ENCODE measurements at places on chromosomes 5 and 9. TPM values are rescaled to one million over a fixed set of nuclear protein-coding genes. Genes with fewer than 3 reads are reported as not detected.

GRCh38 chr5:178198706-178199105 lies 5.6 kb upstream of the HNRNPAB start:
- H3K4me3 ChIP-seq, result no peak overlapping the region
- DNase-seq, result no peak
- H3K27ac ChIP-seq, result no peak overlapping the region
- H3K36me3 ChIP-seq, result no peaks in the 10 kb centered on the region

DNA sequence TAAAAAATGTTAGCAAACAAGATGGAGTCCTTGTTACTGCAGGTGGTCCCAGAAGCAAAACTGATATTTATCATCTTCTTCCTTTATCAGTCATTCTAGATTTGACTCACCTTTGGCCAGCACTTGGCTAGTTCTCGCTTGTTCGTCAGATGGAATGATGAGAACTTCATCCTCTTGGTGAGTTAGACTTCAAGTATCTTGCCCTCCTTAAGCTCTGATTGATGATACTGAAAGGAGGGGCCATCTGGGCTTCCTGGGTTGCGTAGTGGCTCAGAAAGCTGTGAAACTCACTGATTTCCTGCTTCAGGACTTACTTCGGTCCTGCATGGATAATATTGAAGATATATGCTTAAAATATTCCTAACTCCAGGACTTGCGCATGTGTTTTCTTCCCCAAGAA lies 1248.2 kb upstream of the CDH9 start:
- H3K27ac ChIP-seq, result no peak overlapping the region
- no peak for DNase-seq
- no peaks in the 10 kb centered on the region for H3K27me3 ChIP-seq

GRCh38 chr5:139243425-139243970 lies 45.3 kb upstream of the SIL1 start:
- no peaks in the 10 kb centered on the region for H3K36me3 ChIP-seq
- no peaks in the 10 kb centered on the region for H3K27me3 ChIP-seq
- no peak overlapping the region for H3K27ac ChIP-seq
- H3K4me1 ChIP-seq, result no peaks in the 10 kb centered on the region

- H3K27me3 ChIP-seq, result no peaks in the 10 kb centered on the region
- no peak overlapping the region for H3K27ac ChIP-seq
- H3K36me3 ChIP-seq, result no peaks in the 10 kb centered on the region
- DNase-seq, result no peak
Measured at GRCh38 chr9:124590889-124591641, 83.9 kb upstream of the NR5A1 start.

DNA sequence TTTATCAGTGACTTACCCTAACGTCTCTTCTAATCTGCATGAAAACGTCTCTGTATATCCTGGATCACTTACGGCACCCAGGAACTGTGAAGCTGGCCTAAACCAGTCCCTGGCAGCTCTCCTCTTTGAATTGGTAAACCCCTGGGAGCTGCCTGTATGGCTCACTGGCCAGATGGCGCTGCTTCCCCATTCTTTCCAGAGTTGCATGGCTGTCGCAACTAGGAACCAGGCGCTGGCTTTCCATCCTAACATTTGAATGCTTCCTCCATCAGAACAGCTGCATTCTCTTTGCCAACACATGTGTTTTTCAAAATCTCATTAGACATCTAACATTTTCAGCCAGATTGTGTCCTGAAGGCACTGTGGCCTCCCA lies 8.0 kb upstream of the PCA3 start:
- DNase-seq, result no peak
- no peaks in the 10 kb centered on the region for H3K36me3 ChIP-seq
- no peak overlapping the region for H3K4me3 ChIP-seq
- no peaks in the 10 kb centered on the region for H3K27me3 ChIP-seq
- no peaks in the 10 kb centered on the region for H3K4me1 ChIP-seq

DNA sequence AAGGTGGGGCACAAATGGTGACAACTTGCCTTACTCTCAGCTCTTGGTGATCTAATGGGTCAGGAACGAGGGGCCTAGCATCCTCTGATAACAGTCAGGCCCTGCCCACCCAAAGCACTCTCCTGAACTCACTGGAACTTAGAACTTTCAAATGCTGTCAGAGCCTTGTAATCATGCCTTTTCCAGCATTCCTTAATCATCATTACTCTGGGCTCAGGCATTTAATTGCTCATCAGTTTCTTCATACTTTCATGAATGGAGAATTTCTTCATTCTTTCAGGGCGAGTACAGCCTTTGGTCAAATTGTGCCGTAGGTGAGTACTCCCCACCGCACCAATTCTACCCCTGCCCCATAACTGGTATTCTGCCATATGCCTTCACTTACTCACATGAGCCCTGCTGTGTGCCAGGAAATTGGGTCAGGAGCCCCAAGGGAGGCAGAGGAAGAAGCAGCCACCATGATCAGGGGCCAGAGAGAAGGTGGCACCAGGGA lies 30.2 kb upstream of the DUSP1 start:
- H3K36me3 ChIP-seq, result no peaks in the 10 kb centered on the region
- H3K27ac ChIP-seq, result peak overlapping the region; percentile 20
- no peak overlapping the region for H3K4me3 ChIP-seq
- H3K27me3 ChIP-seq, result no peaks in the 10 kb centered on the region
- H3K4me1 ChIP-seq, result peaks cover 6% of the 10 kb centered on the region

DNA sequence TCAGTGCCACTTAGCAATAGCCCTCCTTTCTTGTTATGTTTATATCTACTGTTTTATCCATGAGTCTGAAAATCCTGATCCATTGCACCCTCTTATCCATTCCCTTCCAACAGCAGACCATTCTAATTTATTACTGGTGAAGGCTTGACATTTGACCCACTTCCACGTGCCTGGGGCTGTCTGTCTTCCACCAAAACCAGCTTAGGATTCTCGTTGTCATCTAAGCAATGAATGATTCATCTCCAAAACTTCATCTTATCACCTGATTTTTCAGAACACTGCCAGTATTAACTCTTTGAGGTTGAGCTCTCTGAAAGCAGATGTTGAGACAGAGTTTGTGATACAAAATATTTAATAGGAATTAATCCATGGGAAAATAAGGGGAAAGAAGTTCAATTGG lies 277.8 kb upstream of the FBXL7 start:
- H3K27ac ChIP-seq, result no peak overlapping the region
- no peaks in the 10 kb centered on the region for H3K4me1 ChIP-seq
- H3K27me3 ChIP-seq, result no peaks in the 10 kb centered on the region
- H3K4me3 ChIP-seq, result no peak overlapping the region
- no peak for DNase-seq

DNA sequence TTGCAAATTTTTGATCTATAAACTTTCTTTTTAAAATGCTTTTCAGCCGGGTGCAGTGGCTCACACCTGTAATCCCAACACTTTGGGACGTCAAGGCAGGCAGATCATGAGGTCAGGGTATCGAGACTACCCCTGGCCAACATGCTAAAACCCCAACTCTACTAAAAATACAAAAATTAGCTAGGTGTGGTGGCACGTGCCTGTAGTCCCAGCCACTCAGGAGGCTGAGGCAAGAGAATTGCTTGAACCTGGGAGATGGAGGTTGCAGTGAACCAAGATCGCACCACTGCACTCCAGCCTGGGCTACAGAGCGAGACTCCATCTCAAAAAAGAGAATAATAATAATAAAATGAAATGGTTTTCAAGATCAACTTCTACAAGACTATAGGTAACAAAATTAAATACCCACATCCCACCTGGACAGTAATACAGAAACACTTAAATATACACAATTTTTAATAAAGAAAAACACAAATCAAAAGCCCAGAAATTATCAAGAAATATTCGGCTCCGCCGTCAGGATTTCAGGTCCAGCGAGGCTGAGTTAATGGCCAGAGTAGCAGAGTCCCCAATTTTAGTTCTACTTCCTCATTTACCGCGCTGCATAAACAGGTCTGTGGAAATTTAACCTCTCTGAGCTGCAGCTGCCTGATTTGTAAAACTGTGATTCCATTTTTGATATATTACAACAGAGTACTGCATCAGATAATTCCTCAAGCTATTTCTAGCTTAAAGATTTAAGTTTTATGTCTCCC lies 4.0 kb downstream of the TUT7 start:
- DNase-seq, result no peak
- H3K36me3 ChIP-seq, result peaks cover 1% of the 10 kb centered on the region
- H3K27me3 ChIP-seq, result no peaks in the 10 kb centered on the region
- no peak overlapping the region for H3K4me3 ChIP-seq
- H3K4me1 ChIP-seq, result no peaks in the 10 kb centered on the region

- H3K36me3 ChIP-seq, result no peaks in the 10 kb centered on the region
- H3K4me3 ChIP-seq, result no peak overlapping the region
- DNase-seq, result no peak
Measured at GRCh38 chr5:35884773-35885172, 28.1 kb downstream of the IL7R start.

- no peak overlapping the region for H3K4me3 ChIP-seq
- H3K27ac ChIP-seq, result peak overlapping the region; percentile 55
- no peaks in the 10 kb centered on the region for H3K27me3 ChIP-seq
- peaks cover 5% of the 10 kb centered on the region for H3K4me1 ChIP-seq
- no peaks in the 10 kb centered on the region for H3K36me3 ChIP-seq
Measured at GRCh38 chr9:108553111-108553635, 302.6 kb downstream of the ACTL7B start.

- H3K4me3 ChIP-seq, result no peak overlapping the region
- peaks cover 52% of the 10 kb centered on the region for H3K4me1 ChIP-seq
- H3K27ac ChIP-seq, result no peak overlapping the region
- no peaks in the 10 kb centered on the region for H3K27me3 ChIP-seq
- H3K36me3 ChIP-seq, result no peaks in the 10 kb centered on the region
- no peak for DNase-seq
Measured at GRCh38 chr5:96121364-96121763, 159.7 kb upstream of the ELL2 start.

DNA sequence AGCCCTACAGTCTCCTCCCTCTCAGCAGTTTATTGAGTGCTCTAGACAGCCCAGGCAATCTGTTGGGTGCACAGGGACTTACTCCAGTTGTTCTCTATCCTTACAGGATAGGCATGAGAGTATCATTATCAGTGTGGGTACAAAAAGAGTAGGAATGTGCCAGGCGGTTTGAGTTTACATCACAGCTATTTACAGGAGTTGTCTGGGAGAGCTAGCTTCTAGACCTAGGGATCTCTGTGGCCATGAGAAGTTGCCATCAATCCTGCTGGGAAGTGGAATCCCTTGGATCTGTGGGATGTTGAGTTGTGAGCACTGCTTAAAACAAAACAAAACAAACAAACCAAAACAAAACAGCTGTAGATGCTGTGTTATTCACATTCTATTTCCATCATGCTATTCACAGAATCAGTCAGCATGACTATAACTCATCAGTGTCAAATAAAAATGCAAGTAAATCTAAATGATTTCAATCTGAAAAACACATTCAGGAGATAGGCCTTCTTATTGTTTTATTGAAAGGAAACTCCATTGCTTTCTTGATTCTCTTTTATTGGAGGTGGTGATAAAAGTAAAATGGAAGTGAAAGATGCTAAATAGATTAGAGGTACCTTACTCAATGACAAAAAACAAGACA lies 552.4 kb upstream of the ZNF608 start:
- H3K27me3 ChIP-seq, result no peaks in the 10 kb centered on the region
- H3K27ac ChIP-seq, result no peak overlapping the region
- DNase-seq, result no peak

GRCh38 chr9:126985870-126986498 lies 71.4 kb downstream of the RALGPS1 start:
- no peak overlapping the region for H3K27ac ChIP-seq
- H3K4me1 ChIP-seq, result no peaks in the 10 kb centered on the region
- H3K27me3 ChIP-seq, result no peaks in the 10 kb centered on the region

- DNase-seq, result no peak
- peaks cover 28% of the 10 kb centered on the region for H3K4me1 ChIP-seq
- no peaks in the 10 kb centered on the region for H3K27me3 ChIP-seq
Measured at GRCh38 chr9:79577969-79578723, 6.4 kb downstream of the TLE4 start.

GRCh38 chr9:3894772-3895171 lies 369.0 kb upstream of the RFX3 start:
- no peaks in the 10 kb centered on the region for H3K36me3 ChIP-seq
- H3K27ac ChIP-seq, result no peak overlapping the region
- no peaks in the 10 kb centered on the region for H3K4me1 ChIP-seq
- no peaks in the 10 kb centered on the region for H3K27me3 ChIP-seq

DNA sequence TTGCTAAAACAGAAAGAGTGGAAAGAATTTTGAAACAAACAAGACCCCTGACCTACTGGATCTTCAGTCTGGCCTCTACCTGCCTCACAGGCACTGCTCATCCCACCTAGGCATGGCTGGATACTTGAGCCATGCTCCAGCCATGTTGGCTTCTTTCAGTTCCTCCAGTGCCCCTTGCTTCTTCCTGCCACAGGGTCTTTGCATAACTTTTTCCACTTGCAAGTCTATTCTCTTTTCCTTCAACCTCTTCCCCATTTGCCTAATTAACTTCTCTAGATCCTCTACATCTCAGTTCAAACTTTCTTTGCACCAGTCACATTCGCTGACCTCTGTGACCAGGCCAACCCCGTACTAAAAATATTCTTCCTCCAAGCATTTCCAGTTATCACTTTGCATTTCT lies 50.4 kb downstream of the STARD4 start:
- no peak overlapping the region for H3K27ac ChIP-seq
- no peaks in the 10 kb centered on the region for H3K4me1 ChIP-seq
- no peaks in the 10 kb centered on the region for H3K36me3 ChIP-seq
- H3K27me3 ChIP-seq, result no peaks in the 10 kb centered on the region
- DNase-seq, result no peak
- H3K4me3 ChIP-seq, result no peak overlapping the region

DNA sequence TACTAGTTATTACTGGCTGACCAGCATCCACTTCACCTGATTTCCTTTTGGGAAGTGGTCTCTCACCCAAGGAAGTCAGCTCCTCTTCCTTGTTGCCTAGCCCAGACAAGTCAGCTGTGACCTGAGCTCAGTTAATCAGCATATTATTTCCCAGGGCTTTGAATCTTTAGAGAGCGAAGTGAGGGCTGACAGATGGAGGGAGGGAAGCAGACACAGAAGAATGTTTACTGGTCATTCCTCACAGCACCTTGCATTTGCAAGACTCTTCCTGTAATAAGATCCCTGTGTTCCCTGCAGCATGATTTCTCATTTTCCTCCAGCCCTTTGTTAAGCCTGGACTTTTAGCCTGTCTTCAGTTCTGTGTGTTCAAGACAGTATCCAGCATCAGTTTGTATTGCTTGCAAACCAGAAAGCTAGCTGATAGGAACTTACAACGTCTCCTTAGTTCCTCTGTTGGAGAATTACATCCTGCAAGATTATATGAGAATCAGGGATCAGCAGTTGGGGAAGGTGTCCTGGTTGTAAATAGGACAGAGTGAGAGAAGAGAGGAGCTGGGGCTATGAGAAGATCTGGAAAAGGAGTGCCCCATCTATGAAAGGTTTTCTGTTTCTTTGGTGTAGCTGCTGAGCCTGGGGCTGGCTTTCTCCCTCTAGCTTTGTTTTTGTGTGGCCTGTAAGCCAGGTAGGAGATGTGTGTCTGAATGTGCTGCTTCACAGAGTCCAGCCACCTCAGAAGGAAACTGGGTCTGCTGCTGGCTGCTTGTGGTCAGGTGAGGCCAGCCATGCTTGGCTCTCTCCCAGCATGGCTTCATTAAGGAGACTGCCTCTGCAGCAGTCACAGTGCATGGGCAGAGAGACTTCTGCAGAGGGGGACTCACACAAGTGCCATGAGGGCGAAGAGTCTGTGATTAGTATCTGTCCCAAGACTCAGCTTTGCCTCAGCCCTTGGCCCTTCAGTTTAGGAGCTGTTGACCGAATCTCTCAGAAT lies 50.3 kb downstream of the MAN2A1 start:
- DNase-seq, result no peak
- no peak overlapping the region for H3K4me3 ChIP-seq
- no peak overlapping the region for H3K27ac ChIP-seq
- H3K36me3 ChIP-seq, result no peaks in the 10 kb centered on the region

Gene LCN2
- total RNA-seq, result 6.3 TPM

Gene SOX30
- total RNA-seq, result not detected

Gene APBA1
- 2.0 TPM for total RNA-seq

Gene PCDHAC1
- 1.5 TPM for total RNA-seq

Gene BTNL3
- total RNA-seq, result not detected

Gene SPATA31A3
- total RNA-seq, result not detected

Gene TMC1
- not detected for total RNA-seq

Gene HTR4
- total RNA-seq, result not detected

Data from pancreas (tissue), 10 donors.